ENCODE measurements at places on chromosomes 2 and 18.

DNA sequence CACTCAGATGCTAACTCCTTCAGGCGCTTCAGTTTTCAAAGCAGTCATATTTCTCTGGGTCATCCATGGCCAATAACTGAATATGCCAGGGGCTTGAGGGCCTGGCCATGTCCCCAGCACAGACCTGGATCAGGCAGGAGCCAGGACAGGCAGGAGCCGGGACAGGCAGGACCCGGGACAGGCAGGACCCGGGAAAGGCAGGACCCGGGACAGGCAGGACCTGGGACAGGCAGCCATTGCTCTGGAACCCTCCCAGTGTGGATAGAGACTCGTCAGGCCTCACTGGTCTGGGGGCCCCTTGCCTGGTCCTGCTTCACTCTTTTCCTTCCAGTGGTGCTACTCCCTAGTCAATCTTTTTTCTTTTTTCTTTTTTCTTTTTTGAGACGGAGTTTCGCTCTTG lies 117.5 kb upstream of the TEX51 start:
- no peak for DNase-seq

DNA sequence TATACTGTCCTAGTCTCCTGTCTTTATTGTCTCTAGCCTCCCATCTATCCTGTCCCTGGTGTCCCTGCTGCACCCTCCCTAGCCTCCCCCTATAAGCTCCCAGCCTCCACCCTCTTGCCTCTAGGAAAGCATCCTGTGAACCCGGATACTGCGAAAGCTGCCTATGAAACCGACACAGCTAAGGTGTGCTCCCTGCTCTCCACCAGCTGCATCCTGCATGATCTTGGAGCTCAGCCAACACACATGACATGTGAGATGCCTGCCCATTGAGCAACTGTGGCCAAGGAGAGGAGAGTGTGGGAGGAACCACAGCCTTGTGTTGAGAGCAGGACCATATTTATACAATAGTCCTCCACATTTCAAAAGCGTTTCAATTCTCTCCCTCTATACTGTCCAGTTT lies 187.1 kb downstream of the ZBTB7C start:
- no peak for DNase-seq

GRCh38 chr2:45849491-45850283 lies 198.2 kb downstream of the PRKCE start:
- no peak for DNase-seq

DNA sequence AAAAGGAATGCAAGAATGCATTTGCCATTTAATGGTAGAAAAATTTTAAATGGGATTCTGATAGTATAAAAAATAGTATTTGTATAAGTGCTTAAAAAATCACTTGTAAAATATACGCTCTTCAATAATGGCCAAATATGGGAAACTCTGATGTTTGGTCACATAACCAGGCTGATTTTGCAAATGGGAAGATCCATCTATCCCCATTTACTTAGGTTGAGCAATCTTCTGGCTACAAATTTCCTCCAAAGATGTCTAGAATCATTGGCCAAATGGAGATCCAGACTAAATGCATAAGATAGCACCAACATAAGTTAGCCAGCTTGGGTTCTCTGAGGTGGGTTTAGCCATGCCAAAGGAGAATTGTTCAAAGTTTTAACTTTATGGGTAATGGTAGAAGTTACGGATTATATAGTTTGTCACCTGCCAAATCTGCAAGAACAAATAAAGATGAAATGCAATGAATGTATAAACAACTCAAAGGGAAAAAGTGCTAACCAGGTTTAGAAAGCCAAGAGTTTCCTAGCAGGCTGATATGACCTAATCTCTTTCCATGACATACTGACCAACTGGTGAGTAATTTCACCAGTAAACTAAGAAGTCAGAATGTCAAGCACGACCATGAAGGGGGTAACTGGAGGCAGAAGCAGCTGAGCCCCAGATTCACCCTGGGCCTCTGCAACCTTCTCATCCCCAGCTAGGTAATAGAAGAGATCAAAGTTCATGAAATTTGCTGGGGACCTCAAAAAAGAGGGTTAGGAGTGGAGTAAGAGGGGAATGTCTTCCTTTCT lies 10.0 kb downstream of the RHOB start:
- no peak for DNase-seq

DNA sequence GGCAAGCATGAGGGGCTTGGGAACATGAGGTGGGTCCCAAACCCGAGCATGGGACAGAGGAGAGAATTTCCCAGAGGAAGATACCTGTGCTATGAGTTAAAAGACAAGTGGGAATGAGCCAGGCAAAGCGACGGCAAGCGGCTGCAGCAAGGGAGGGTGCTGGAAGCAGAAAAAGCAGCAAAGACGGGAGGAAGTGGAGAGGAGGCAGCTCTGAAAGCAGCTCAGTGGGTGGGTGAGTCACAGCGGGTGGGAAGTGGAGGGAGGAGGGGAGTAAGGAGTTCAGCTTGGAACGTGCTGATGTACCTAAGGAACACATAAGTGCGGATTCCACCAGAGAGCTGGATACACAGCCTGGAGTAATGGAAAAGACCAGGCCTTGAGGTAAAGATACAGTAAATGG lies 41.4 kb downstream of the THUMPD2 start:
- DNase-seq = no peak

DNA sequence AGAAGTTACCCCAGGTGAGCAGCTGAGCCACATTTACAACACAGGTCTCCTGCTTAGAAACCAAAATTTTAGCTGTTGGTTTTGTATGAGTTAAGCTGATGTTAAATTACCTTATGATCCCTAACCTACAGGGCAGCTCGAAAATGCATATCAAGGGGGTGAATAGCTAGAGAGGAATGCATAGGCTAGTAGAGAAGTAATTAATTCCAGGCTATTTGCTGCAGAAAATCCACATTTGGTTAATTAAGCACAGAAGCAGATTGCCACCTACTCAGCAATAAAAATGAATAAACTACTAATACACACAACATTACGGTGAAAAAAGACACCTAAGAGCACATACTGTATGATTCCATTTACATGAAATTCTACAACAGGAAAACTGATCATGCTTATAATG lies 91.4 kb downstream of the OSBPL1A start:
- no peak for DNase-seq

DNA sequence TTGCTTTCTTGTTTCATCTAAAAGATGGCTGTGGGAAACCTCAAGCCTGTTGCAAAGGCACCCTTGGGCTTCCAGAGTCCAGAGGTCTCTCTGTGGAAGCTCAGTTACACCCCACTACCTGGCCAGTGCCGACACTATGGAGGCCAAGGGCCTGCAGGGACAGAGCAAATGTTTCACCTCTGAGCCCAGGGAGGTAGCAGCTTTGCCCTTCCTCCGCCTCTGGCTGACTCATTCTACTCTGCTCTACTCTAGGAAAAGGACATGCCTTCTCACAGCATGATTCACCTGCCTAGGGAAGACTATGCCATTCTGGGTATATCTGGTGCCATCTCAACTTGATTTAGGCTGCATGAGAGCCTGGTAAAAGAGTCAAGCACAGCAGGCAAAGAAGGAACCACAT lies 12.2 kb downstream of the MYOM1 start:
- DNase-seq = no peak

DNA sequence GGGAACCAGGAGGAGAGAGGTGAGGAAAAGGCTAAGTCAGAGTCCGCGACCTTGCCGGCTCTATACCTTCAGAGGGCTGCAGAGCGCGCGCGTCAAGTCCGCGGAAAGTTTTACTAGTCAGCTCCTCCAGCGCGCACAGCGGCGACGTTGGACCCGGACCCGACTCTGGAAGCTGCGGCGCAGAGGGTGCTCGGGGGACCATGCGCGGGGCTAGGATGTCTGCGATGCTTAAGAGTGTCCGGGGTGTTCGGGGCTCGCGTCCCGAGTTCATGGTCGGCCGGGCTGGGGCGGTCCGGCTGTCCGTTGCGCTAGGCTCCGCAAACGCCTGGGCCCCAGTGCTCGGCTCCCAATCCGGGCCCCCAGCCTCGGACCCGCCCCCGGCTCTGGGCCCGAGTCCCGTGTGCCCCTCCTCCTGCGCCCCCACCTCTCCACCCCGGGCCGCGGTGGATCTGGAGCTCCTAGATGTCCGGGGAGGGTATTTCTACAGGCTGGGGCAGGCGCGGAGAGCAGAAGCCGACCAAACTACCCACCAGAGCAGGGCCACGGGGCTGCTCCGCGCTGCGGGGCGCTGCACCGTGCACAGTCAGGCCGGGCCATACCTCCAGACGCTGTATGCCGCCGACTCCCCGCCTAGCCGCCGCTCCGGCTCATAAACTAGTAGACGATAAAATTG lies at the start of gene LBX2:
LBX2 (minus strand) TSS at position 337 of the 673 bp plus-strand sequence; CDS start at position 271, 66 bp downstream.
- DNase-seq = no peak

DNA sequence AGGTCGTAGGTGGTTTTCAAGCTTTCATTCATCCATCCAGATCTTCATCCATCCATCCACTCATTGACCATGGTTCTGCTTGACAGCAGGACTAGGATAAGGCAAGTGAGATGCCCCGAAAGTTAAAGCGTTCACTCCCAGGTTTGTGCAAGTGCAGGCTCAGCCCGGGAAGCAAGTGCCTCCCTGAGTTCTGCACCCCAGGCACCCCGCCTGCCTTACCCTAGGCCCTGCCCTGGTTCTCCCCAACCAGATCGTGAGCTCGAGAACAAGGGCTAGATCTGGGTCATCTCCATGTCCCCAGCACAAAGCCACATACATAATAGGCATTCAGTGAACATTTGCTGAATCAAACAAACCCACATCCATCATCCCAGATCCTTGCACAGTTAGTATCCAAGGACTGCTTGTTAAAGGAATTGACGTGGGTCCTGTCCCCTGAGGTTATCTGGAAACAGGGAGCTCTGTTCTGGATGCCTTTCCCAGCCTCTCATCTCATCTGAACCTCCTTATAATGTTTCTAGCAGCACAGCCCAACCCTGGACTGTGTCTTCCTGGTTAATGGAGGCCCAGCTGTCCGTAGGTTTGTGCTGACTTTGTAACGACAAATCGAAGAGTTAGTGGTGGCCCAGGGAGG lies 116.1 kb upstream of the GPC1 start:
- DNase-seq = no peak

DNA sequence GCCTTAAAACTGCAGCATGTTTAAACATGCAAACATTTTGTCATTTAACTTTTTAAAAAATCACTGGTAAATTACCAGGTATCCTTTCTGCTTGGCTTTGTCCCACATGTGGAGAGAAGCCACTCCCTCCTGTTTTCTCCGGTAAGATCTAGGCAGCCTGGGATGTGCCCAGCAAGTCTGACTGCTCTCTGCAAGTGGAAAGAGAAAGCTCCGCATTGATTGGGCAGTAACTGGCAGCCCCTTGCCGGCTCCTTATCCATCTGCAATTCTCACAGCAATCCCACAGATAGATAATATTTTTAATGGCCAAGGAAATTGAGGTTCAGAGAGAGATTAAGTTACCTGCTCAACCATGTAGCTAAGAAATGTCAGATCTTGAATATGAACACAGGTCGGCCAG lies 136.1 kb downstream of the TMEM200C start:
- DNase-seq = no peak

DNA sequence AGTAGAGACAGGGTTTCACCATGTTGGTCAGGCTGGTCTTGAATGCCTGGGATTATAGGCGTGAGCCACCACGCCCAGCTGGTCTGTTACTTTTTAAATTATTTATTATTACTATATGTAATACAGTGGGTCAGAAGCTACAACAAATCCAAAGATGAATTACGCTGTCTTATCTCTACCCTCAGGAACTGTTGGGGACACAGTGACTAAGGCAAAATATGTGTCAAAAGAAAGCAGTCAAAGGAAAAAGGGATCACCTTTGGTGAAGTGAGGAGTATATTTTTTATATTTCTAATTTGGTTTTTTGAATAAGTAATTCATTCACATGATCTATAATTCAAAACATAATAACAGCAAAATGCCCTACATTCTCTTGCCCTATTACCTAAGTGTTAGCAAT lies 4.7 kb downstream of the CREB1 start:
- no peak for DNase-seq

DNA sequence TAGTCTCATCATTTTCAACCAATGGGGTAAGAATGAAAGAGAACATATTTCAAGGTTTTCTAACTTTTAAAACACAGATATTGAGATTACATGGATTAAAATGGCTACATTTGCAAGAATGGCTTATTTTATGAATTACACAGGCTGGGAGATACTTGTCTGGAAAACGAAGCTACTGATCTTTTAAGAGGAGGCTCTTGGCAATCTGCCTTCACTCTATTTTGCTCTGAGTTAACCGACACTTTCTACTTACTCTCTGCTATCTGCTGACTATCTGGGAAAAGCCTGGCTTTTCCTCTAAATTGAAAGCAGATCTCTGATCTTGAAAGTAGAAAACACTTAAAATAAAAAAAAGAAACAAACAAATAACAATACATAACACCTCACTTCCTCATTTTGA lies 325.4 kb upstream of the LINC00305 start:
- no peak for DNase-seq

GRCh38 chr2:137316075-137316474 lies 550.7 kb downstream of the THSD7B start:
- no peak for DNase-seq

GRCh38 chr2:100629309-100629708 lies 66.5 kb downstream of the PDCL3 start:
- no peak for DNase-seq

- DNase-seq = no peak
Observed at GRCh38 chr2:27807476-27807875, 36.0 kb downstream of the MRPL33 start.

DNA sequence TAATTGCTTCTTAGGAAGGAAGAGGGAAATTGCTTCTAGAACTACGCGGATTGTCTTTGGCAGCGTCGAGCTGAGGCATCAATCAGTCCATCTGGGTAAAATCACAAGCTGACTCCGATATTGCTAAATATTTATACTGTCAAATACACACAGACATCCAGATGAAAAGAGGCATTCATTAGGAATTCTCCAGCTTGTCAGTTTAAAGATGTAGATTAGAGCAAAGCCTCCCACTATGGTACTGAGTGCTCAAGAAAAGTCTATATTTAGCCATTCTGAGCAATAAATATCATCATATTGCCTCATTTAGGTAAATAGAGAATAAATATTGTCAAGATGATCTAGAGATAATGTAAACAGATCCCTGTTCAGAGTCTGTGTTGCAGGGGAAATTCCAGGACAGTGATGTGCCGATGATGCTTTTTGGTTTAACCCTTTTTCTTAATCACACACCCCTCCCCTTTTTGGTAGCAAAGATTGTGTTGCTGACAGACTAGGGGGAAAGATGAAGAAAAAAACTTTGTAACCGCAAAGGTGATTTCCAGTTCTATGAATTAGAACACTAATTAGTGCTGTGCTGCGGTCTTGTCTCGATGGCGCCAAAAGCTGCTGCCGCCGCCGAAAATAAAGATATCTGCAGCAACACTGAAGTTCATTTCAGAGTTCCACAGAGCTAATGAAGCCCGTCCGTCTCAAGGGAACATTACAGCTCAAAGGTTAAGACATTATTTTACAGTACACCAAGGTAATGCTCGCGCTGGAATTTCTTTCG lies 171.8 kb downstream of the PTGR3 start:
- DNase-seq = no peak

- DNase-seq = no peak
Observed at GRCh38 chr18:49861659-49862058, 48.3 kb upstream of the ACAA2 start.

- peak; percentile 50 for DNase-seq
Observed at GRCh38 chr2:151999053-151999452, 99.8 kb downstream of the CACNB4 start.

- no peak for DNase-seq
Observed at GRCh38 chr2:7073901-7074300, 156.7 kb downstream of the RNF144A start.

- DNase-seq = no peak
Observed at GRCh38 chr2:40737180-40737579, 285.3 kb upstream of the SLC8A1 start.

- no peak for DNase-seq
Observed at GRCh38 chr2:68203587-68203986, 45.9 kb downstream of the PNO1 start.

All from globus pallidus (tissue), 1 donor.